ENCODE measurements at places on chromosomes 12 and 14. TPM values are rescaled to one million over a fixed set of nuclear protein-coding genes. Genes with fewer than 3 reads are reported as not detected.

Gene KLHDC2
- total RNA-seq, result 45.8 TPM

Gene RFLNA
- total RNA-seq, result 56.4 TPM

DNA sequence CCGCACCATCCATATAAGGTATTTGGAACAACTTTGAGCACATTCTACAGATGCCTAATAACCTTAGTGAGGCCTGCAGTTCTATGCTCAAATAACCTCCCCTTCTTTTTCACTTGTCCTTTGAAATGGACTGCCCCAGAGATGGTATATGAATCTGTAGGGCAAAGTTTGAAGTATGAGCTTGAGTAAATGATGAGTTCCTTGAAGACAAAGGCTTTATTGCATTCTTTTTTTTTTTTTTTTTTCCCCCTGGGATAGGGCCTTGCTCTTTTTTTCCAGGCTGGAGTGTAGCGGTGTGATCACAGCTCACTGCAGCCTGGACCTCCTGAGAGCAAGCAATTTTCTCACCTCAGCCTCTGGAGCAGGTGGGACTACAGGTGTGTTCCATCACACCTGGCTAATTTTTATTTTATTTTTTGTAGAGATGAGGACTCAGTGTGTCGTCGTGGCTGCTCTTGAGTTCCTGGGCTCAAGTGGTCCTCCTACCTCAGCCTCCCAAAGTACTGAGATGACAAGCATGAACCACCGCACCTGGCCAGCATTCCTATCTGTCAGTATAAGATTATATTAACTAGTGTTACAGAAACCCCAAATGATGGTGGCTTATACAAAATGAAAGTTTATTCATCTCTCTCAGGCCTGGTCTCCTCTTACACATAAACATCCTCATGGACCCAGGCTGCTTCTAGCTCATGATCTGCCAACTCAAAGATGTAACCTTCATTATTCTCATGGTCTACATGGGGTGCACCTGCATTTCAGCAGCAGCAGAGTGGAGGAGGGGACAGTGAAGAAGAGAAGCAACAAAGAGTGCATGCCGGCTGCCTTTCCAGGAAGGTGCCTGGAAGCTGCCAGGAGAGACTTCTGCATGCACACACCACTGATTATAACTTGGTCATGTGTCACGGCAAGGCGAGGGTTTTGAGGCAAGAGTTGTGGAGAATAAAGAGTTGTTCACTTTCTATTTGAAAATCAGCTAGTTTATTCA is 101.4 kb downstream of the DUSP16 start:
- no peak overlapping the region for H3K27ac ChIP-seq
- no peaks in the 10 kb centered on the region for H3K4me1 ChIP-seq
- H3K27me3 ChIP-seq, result no peaks in the 10 kb centered on the region
- DNase-seq, result no peak

Gene GPR135
- total RNA-seq, result 2.3 TPM

GRCh38 chr12:52091869-52092268 is 12.4 kb downstream of the SMIM41 start:
- no peak overlapping the region for H3K27ac ChIP-seq
- no peak for DNase-seq
- H3K36me3 ChIP-seq, result no peaks in the 10 kb centered on the region
- no peak overlapping the region for H3K4me3 ChIP-seq
- H3K27me3 ChIP-seq, result peaks cover 49% of the 10 kb centered on the region
- no peaks in the 10 kb centered on the region for H3K4me1 ChIP-seq

Gene PLA2G1B
- total RNA-seq, result not detected

DNA sequence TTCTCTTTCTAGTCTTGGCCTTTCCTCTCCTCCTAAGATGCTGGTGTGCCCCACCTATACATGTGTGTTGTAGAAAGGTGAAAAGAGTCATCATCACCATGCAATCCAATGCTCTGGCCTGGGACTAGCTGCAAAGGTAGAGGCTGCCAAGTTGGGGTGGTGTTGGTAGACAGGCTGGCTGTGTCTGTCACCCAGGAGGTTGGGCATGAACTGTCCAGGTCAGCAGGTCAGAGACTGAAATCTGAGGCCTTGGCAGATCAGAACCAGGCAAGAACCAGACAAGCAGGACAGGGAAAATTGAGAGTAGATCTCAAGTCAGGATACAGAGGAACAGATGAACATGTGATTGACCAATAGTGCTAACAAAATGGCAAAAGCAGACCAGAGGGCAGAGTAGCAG is 26.2 kb downstream of the L2HGDH start:
- no peaks in the 10 kb centered on the region for H3K4me1 ChIP-seq
- H3K36me3 ChIP-seq, result no peaks in the 10 kb centered on the region
- no peaks in the 10 kb centered on the region for H3K27me3 ChIP-seq
- no peak overlapping the region for H3K4me3 ChIP-seq
- DNase-seq, result no peak
- H3K27ac ChIP-seq, result no peak overlapping the region

DNA sequence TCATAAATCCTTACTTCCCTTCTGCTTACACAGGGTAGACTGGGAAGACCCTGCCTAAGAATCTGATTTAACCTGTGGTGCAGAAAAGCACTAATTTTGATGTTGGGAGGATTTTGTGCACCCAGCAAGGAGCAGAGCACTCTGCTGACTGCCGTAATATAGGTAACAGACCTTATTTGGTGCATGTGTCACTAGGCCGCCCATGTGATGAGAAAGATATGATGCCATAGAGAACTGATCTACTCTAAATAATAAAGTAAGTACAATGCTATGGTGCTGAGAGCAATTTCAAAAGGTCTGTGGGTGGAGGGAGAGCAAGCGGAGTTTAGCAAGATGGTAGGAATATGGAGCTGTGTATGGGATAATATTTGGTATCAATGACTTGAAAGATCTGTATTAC is 1663.6 kb upstream of the SEL1L start:
- no peaks in the 10 kb centered on the region for H3K36me3 ChIP-seq
- no peaks in the 10 kb centered on the region for H3K4me1 ChIP-seq

- no peaks in the 10 kb centered on the region for H3K36me3 ChIP-seq
- H3K27ac ChIP-seq, result no peak overlapping the region
- no peak overlapping the region for H3K4me3 ChIP-seq
- no peaks in the 10 kb centered on the region for H3K4me1 ChIP-seq
- DNase-seq, result no peak
Observed at GRCh38 chr12:12403264-12404248, 46.7 kb downstream of the BORCS5 start.

DNA sequence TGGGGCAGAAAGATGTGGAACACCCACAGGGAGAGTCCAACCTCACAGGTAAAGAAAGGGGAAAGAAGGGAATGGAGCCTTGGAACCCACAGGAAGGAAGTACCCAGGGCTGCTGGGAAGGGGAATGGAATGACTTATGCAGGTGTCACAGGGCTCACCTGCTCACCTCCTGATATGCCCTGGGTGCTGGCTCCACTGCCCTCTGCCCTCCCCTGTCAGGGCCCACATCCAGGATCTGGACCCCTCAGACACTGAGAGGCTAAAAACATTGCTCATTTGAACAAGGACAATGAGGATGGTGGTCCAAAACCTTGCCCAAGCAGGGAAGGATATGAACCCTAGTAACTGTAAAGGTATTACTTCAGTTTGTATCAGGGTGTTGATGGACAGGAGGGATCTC is 19.3 kb downstream of the ZBTB39 start:
- no peaks in the 10 kb centered on the region for H3K4me1 ChIP-seq
- no peak overlapping the region for H3K4me3 ChIP-seq
- 0 out of 2 replicates have a peak, but pooled peaks cover 6% of the 10 kb centered on the region for H3K27me3 ChIP-seq
- H3K36me3 ChIP-seq, result no peaks in the 10 kb centered on the region
- no peak overlapping the region for H3K27ac ChIP-seq

DNA sequence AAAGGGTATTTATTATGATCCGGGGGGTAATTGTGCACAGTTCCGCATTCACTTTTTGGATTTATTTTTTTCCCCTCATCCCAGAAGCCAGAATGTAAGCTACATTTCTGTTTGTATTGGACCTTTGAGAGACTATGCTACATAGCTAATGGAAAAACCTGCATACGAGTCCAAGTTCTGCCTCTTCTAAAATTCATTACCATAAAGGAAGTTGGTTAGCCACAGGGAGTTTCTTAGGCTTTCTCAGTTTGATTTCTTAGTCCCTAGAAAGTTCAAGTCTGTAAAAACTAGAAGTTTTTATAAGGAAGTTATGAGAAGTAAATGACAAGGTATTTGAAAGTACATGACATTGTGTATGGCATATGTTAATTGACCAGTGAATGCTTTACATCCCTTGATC is 138.7 kb downstream of the PDE3A start:
- no peak overlapping the region for H3K27ac ChIP-seq
- no peak for DNase-seq
- no peaks in the 10 kb centered on the region for H3K4me1 ChIP-seq
- no peak overlapping the region for H3K4me3 ChIP-seq
- no peaks in the 10 kb centered on the region for H3K36me3 ChIP-seq
- no peaks in the 10 kb centered on the region for H3K27me3 ChIP-seq

DNA sequence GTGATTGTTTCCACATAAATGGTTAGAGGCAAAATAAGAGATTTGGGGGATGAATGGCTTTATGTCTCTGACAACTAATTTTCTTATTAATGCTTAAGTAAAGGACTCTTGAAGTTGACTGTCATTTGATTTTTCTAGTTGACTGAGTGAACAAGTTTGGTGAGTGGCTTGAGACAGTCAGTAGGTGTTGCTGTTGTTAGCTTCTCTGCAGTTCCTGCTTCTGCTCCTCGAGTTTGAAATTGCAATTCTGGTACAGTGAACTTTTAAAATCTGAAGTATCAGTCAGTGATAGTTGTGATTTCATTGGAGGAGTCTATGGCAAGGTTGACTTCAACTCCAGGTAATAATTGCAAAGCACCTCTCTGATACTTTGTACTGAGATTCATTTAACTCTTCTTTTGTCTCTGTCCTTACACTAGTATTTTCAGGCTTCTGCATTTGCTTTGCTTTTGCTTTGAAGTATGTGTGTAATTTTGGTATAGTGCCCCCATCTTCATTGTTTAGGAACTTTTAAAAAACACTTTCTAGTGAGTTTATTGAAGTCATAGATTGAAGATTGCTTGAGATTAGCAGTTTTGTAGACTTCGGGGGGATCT is 415.5 kb downstream of the PCNX1 start:
- H3K4me3 ChIP-seq, result no peak overlapping the region
- H3K4me1 ChIP-seq, result no peaks in the 10 kb centered on the region
- peak; percentile 16 for DNase-seq
- H3K27me3 ChIP-seq, result no peaks in the 10 kb centered on the region
- H3K36me3 ChIP-seq, result no peaks in the 10 kb centered on the region
- no peak overlapping the region for H3K27ac ChIP-seq

DNA sequence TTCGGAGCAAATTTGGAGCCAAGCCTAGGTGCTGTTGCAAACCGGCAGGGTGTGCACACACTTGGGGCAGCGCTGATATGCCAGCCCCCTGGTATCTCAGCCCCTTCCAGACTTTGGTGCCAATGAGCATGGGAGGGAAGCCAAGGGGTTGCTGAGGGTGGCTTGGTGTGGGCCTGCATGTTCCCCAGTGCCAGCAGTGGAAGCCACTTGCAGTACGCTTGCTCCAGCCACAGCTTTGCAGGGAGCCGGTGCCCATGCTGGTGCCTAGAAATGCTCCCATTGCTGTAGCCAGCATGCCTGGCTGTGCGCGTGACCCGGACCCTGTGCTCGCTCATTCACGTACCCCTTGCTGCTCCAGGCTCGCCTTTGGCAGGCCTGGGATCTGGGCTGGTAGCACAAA is 67.1 kb upstream of the DNM1L start:
- H3K4me1 ChIP-seq, result no peaks in the 10 kb centered on the region
- H3K36me3 ChIP-seq, result peaks cover 13% of the 10 kb centered on the region
- H3K27ac ChIP-seq, result no peak overlapping the region

Gene LGR5
- total RNA-seq, result 5.1 TPM

DNA sequence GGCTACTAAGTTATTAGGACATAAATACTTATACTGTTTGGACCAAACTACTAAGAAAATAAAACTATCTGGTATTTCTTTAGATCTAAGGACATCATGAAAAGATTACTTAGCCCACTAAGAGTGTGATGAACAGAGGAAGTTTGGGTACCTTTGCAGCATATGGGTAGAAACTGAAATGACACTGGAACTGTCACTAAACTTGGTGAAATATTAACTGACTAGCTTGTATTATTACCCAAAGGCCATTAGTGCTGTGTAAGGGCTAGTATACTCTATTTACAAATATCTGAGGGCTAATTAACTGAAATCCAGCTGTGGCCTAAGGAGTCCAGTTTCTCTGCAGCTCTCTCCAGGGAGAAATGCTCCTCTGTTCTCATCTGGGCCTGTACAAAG is 45.5 kb downstream of the PAWR start:
- no peak for DNase-seq
- no peaks in the 10 kb centered on the region for H3K36me3 ChIP-seq
- H3K4me3 ChIP-seq, result no peak overlapping the region
- H3K27ac ChIP-seq, result no peak overlapping the region
- no peaks in the 10 kb centered on the region for H3K27me3 ChIP-seq

Gene KCTD10
- 37.7 TPM for total RNA-seq

DNA sequence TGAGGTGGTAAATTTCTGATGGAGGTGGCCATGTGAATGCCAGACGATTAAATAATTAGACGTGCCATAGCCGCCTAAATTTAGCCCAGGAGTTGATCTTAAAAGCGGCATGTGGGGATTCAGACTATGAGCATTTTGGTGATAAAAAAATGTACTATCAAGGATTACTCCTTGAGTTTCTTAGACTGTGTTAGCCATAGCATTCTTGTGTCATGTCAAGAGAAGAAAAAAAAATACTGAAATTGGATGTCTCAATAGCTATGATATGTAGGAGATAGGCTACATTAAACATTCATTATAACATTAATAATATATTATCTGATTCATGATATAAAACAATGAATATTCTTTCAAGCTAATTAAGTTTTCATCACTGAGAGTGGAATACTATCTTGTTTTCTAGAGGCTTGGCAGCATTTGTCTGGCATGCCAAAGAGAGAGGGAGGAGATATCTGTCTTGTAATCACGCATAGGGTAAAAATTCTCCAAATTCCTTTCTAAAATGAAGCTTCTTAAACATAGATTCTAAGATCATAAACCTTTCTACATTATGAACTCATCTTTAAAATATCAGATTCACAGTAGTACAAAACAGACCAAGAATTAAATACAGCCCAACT is 727.0 kb downstream of the C12orf50 start:
- no peaks in the 10 kb centered on the region for H3K4me1 ChIP-seq
- H3K27ac ChIP-seq, result no peak overlapping the region
- no peak for DNase-seq
- H3K27me3 ChIP-seq, result no peaks in the 10 kb centered on the region
- H3K36me3 ChIP-seq, result no peaks in the 10 kb centered on the region

Gene ASCL4
- not detected for total RNA-seq

DNA sequence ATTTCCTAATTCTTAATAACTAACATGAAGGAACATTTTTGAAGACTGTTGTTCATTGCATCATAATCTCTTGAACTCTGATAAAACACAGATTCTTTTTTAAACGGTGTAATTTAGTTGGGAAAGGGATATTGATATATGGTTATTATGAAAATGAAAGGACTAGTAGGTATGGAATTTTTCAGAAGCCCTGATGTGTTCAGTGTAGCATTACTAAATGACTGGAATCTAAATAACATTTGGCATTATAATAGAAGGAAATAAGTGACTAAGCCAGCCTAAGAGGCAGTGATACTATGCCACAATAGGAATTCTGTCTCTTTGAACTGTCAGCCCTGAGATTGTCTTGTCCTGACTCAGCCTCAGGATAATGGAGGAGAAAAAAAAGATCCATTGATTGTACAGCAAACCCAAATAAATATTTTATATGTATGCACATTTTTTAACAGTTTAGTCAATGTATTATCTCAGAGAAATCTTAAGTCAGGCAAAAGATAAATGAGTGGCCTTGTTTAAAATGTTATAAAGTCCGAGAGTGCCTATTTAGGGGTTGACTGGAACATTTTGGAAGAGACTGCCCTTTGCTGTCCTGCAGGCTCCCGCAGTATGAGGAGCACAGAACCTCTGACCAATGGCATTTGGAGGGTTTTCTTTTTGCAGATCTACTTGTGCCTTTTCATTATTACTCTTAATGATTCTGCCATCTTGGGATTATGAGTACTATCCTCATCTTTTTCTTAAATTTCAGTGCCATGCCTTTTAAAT is 271.2 kb downstream of the EGLN3 start:
- no peaks in the 10 kb centered on the region for H3K36me3 ChIP-seq
- no peak overlapping the region for H3K4me3 ChIP-seq
- H3K27me3 ChIP-seq, result no peaks in the 10 kb centered on the region
- H3K4me1 ChIP-seq, result peaks cover 26% of the 10 kb centered on the region
- H3K27ac ChIP-seq, result no peak overlapping the region
